ENCODE measurements at places on chromosomes 11 and 22.
A peak's percentile ranks its signal among the peaks of the same experiment; 100 is the strongest.

- no peak for DNase-seq
Measured at GRCh38 chr22:19836512-19836911, 18.2 kb downstream of the GNB1L start.

DNA sequence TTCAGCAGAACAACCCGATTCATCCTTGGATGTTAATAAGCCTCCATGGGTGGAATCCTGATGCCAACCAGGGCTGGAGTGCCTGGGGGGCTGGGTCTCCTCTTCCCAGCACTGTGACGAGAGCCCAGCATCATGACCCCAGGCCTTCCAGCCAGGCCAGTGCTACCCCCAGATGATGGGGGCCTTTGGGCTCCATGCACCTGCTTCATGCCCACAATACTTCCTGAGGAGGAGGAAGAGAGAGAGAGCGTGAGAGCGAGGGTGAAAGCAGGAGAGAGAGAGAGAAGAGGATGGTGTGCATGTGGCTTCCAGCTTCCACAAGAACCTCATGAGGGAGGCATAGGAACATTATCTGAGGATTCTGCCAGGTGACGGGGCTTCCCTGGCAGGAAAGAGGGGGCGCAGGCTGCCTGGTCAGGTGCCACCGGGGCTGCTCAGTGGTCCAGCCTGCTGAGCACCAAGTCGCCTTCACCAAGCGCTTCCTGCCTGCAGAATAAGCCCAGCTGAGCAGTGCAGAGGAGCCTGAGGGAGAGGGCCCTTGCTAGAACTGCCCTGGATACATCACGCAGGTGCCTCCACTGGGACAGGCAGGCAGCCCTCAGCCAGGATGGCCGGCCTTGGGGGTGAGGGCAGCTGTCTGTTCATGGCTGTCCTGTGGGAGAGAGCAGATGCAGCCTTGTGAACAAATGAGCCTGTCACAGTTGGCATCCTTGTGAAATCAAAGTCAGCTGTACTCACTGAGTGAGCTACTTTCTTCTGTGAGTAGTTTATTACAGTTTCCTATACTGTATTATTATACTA is 243.3 kb upstream of the B3GAT1 start:
- DNase-seq: no peak

DNA sequence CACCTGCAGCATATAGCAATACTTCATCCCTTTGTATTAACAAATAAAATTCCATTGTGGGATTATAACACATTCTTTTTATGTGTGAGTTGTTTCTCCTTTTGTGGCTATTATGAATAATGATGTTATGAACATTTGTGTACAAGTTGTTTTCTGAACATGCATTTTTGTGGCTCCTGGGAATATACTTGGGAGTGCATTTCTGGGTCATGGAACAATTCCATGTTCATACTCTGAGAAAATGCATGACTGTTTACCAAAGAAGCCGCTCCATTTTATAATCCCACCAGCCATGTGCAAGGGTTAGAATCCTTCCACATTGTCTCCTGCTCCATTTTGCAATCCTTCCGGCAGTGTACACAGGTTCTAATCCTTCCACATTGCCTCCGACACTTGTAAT is 713.8 kb downstream of the TBC1D22A start:
- no peak for DNase-seq

- DNase-seq: no peak
Measured at GRCh38 chr11:16795146-16795545, 56.7 kb downstream of the C11orf58 start.

DNA sequence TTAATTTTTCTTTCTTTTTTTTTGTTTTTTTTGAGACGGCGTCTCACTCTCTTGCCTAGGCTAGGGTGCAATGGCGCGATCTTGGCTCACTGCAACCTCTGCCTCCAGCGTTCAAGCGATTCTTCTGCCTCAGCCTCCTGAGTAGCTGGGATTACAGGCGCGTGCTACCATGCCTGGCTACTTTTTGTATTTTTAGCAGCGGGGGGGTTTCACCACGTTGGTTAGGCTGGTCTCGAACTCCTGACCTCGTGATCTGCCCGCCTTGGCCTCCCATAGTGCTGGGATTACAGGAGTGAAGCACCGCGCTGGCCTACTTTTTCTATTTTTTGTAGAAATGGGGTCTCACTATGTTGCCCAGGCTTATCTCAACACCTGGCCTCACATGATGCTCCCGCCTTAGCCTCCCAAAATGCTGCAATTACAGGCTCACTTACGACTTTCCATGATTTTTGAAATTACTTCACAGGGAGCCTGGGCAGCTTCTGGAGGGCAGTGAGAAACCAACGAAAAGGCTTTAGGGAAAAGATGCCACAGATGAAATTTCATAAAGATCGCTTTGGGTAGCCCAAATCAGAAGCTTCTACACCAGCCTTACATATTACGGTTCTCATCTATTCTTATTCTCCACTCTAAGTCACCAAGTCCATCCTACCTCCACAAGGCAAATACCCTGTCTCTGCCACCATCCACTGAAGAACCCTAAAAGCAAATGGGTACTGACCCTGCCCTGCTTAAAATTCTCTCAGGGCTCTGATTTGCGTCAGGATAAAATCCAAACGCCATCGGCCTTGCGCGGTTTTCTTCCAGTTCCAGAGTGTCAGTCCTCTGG is 866 bp upstream of the RRM1 start:
- DNase-seq: no peak

DNA sequence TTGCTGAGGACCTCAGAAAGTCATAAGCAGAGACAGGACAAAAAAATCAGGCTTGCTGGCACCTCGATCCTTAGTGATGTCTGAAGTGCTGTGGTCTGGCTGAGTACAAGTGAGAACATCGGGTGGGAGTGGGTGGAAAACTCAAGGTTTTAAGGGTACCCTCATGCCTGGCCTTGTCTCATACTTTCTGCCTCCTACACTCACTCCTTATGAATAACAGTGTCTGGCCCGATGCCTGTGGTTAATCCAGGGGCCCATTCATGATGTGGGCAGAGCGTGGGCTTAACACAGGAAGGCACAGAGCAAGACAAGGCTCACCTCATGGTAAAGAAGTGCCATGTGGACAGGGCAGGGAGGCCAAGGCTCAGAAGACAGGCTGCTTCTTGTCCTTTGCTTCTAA is 11.0 kb upstream of the UCP3 start:
- DNase-seq: no peak

- DNase-seq: peak; percentile 30
Measured at GRCh38 chr11:89490981-89491690, at the start of gene NOX4. Gene NOX4, minus strand, starts transcription at chr11:89491375. Its CDS starts 129 bp downstream, at chr11:89491246.

All from hypothalamus (tissue), 51 donors.